ENCODE measurements at places on chromosomes 7 and 10.

GRCh38 chr10:57494486-57494885, 773.2 kb downstream of the IPMK start:
- DNase-seq = no peak

- peak; percentile 69 for DNase-seq
Measured at GRCh38 chr7:78099715-78100394, 301.3 kb downstream of the PHTF2 start.

DNA sequence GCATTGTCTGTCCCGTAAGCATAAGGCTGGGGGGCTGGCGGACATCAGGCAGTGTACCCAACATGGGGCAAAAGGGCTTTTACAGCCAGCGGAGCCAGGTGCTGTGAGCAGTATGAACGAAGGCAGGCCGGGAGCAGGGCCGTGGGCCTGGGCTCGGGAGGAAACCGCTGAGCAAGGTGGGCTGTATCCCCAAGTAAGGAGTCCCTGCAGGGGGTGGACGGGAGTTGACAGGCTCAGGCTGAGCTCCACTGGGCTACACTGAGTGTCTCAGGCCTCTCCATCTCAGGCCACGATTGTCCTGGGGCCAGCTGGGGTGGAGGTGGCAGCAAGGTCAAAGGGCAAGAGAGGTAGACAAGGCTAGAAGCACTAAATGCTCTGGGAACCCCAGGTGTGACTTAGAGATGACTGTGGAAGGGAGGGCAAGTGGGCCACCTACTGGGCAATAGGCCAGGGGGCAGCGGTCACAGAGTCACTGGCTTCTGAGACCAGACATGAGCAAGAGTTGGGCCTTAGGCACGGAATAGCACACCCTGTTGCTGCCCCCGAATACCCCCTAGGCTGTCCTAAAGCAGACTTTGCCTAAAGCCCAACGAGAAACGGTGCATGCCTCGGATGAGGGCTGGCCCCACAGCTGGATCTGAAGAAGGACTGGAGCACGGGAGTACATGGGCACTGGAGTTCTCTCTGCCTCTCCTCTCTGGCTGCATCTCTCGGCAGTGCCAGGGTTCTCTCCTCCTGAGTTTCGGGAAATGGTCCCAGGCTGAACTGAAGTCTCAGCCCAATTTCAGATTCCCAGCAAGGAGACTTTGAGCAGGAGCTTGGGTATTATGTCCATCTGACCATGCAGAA, 10.8 kb upstream of the RAMP3 start:
- no peak for DNase-seq

DNA sequence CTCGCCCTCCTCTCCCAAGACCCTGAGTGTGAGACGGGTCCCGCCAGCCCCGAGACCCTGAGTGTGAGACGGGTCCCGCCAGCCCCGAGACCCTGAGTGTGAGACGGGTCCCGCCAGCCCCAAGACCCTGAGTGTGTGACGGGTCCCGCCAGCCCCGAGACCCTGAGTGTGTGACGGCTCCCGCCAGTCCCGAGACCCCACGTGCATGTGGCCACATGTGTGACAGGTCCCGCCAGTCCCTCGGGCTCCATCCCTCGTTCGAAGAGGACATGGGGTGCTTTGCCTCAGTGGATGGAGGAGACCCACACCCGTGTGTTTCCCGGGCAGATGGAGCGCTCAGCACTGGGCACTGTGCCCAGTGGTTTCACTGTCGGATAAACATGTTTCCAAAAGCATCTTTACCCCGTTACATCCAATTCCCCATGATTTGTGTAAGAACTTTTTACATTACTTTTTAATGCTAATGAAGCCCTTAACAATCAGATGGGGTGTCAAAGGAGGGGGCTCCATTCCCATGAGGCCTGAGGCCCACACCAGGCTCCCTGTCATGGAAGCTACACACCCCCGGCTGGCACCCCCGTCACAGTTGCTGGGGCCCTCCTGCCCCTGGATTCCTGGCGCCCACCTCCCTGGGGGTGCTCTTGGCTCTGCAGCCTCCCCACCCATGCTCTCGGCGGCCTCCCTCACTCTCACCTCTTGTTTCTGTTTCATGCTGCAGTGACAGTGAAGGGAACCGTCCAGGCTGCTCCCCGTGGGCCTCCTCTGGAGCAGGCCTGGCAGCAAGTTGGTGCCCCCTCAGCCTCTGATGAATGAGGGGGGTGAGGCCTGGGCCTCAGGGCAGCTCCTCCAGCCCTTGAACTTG, 48.5 kb upstream of the CFAP46 start:
- no peak for DNase-seq

DNA sequence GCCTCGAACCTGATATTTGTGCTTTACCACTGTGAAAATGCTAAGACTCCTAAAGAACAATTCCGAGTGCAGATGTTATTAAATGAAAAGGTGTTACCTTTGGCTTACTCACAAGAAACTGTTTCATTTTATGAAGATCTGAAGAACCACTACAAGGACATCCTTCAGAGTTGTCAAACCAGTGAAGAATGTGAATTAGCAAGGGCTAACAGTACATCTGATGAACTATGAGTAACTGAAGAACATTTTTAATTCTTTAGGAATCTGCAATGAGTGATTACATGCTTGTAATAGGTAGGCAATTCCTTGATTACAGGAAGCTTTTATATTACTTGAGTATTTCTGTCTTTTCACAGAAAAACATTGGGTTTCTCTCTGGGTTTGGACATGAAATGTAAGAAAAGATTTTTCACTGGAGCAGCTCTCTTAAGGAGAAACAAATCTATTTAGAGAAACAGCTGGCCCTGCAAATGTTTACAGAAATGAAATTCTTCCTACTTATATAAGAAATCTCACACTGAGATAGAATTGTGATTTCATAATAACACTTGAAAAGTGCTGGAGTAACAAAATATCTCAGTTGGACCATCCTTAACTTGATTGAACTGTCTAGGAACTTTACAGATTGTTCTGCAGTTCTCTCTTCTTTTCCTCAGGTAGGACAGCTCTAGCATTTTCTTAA, 47.7 kb downstream of the MINPP1 start:
- DNase-seq = no peak

DNA sequence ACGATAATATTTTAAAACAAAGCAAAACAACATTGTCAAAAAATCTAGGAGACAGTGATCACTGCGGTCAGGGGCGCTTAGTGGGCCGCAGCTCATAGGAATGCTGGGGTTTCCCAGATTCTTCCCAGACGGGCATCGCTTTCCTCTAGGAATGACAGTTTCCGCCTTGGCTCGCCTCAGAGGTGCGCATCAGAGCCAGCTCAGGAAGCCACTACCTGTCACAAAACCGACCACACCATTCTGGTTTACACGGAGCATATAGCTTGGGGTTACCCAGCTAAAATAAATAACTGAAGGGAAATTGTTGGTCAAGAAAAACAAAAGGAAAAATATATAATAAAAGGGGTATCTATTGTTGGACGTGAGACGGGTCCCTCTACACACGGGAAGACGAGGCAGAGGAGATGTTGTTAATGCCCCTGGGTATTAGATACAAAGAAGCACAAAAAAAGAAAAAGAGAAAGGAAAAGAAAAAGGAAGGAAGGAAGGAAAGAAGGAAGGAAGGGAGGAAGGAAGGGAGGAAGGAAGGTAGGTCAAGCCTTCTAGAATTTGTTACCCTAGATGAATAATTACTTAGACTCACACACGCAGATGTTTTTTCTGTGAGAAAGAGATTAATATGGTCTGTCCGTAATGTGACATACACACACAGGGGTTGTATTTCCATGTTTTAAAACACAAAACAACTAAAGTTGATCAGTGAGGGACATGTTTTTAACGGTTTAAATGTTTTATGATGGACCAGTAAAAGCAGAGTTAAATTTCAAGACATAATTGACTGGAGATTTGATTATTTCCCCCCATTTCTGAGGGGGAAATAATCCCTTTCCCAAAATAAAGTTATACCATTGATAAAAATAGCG, 292.4 kb upstream of the NFE2L3 start:
- DNase-seq = no peak

GRCh38 chr7:86644282-86645224, 844 bp downstream of the GRM3 start:
- no peak for DNase-seq

- no peak for DNase-seq
Measured at GRCh38 chr10:97138846-97139245, 46.9 kb downstream of the SLIT1 start.

DNA sequence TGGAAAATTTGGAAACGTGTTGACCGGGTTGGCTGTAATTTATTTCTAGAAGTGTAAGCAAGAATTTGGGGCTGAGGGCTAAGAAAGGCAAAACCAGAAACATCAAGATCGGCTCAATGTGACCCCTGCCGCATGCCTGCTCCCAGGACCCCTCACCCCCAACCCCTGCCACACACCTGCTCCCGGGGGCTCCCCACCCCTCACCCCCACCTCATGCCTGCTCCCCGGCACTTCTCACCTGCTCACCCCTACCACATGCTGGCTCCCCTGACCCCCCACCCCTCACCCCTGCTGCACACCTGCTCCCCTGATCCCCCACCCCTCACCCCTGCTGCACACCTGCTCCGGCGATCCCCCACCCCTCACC, 19.0 kb upstream of the CFAP46 start:
- DNase-seq = no peak

- DNase-seq = peak; percentile 78
Measured at GRCh38 chr7:41702635-41703371, at the start of gene INHBA. Gene INHBA, minus strand, starts transcription at chr7:41703090. Its CDS starts 2,716 bp downstream, at chr7:41700374.

GRCh38 chr10:118965645-118966044, 63.9 kb upstream of the NANOS1 start:
- no peak for DNase-seq

GRCh38 chr10:75505840-75506506, 74.5 kb downstream of the LRMDA start:
- DNase-seq = no peak

GRCh38 chr7:106443156-106443555, 158.4 kb upstream of the NAMPT start:
- no peak for DNase-seq

GRCh38 chr10:95618101-95618500, 38.4 kb downstream of the ALDH18A1 start:
- no peak for DNase-seq

GRCh38 chr10:130027716-130028464, 63.8 kb upstream of the EBF3 start:
- no peak for DNase-seq

- DNase-seq = no peak
Measured at GRCh38 chr10:117553142-117553814, 10.7 kb downstream of the EMX2 start.

DNA sequence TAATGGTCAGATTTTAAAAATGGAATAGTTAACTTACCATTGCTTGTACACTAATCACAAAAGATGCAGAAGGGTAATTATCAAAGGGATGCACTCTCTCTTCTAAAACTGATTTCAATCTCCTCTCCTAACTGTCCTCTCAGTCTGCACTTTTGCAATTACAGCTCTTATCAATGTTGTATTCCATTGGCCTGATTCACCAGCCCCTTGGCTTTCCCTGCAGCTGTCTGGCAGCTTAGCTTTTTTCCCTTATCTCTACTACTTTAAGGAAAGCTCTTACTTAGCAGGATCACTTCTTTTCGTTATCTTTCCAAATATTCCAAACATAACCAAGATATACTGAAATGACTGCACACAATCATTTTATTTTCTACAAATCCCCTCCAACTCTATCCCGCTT, 448.8 kb downstream of the GRM8 start:
- no peak for DNase-seq

DNA sequence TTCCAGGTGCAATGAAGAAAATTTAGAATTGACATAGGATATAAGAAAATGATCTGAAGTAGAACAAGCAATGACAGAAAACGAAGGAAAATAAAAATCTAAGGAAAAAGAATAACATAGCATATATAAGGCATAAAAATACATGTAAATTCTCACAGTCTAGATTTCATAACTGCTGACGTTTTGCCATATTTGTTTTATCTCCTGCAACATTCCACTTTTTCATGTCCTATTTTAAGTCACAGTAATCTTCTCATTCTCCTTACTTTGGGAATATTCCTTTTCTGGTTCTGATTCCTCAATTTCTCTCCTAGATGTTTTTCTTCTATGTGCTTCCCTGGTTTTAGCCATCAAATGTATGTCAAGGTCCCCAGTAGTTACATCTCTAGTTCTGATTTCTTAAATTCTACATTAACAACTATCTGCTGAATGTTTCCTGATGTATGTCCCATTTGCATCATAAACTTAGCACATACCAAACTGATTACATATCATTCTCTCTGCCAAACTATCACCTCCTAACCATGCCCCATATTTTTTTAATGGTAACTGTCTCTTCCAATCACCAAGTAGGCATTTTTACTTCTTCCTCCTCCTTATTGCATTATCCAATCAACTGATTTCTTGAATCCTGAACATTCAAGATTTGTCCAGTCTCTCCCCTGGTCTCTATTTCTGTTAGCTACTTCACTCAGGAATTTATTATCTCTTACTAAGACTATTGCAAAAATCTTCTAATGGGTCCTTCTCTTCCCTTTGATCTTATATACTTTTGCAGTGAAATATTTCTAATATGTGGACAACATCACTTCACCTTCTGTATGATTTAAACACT, 171.3 kb downstream of the DNAJC1 start:
- peak; percentile 43 for DNase-seq

DNA sequence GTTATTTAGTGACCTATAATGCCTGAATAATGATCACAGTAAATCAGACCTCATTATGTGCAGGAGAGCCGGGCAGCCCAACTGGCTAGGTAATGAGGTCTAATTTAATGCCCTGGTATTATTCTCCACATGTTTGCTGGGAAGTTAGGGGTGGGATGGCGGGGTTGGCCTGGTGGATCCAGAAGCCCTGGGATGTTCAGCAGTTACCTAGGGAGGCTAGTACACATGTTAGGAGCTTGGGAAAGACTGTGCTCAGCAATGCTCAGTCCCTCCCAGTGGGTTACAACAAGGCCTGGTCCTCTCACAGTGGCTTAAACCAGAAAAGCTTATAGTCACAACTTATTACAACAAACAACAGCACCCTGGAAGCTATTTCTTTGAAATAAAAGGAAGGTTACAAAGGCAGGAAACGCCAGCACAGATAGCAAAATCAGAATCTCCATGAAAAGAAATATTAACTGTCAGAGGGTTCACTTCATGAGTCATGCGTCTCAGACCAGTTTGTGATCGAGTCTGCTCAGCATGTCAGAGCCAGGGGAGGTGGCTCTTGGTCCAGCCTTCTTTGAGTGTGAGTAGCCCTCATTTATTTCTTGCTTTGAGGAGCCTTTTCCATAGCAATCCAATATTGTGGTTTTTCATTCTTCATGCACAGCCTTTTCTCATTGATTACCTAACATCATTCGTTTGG, 418.6 kb upstream of the NPVF start:
- DNase-seq = no peak

- DNase-seq = peak; percentile 16
Measured at GRCh38 chr7:5494683-5495561, 71.3 kb upstream of the TNRC18 start.

DNA sequence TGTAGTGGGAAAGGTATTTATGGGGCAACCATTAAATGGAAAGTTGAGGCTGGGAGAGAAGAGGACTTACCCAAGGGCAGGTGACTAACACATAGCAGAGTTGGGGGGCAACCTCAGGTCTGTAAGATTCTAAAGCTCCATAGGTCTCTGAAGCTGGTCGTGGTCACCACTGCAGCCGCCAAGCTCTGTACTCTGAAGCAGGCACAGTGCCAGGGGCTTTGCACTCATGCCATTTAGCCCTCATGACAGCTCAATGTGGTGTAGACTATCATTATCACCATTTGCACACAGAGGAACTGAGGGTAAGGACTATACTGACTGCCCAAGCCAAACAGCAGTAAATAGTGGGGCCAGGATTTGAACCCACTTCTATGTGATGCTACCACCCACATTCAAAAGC, 32.5 kb upstream of the TMEM273 start:
- DNase-seq = no peak

- peak; percentile 34 for DNase-seq
Measured at GRCh38 chr7:107450970-107451369, 18.9 kb upstream of the GPR22 start.

Measured in fibroblast of skin of left biceps (primary cell).